Fibroblast of skin of scalp (primary cell): ENCODE measurements at places on chromosomes 5 and 9.

DNA sequence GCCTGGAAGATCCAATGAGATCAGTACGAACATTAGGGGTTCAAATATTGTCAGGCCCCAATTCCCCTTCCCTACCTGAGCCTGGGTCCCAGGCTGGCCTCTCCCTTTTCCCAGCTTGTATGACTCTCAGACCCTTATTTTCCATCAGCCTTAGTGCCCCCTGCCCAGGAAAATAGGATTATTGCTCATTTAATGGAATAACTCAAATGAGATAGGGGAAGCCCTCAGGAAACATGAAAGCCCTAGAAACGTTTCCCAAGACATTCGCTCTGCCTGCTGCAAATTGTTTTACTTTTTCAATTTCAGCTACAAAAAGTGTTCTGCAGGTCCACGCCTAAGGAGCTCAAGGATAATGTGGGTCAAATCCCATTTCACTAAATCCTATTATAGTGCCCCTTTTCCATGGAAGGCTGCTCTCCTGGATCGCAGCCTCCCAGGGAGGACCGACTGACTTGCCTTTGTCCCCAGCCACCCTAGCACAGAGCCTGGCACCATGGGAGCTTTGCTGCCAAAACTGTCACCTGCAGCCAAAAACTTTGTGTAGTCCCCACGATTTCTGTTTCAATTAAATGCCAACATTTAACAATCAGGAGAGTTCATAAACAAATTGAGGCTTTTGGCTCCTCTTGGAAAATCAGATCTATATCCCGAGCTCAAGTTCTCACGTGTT lies 46.9 kb downstream of the THOC3 start:
- DNase-seq: no peak

DNA sequence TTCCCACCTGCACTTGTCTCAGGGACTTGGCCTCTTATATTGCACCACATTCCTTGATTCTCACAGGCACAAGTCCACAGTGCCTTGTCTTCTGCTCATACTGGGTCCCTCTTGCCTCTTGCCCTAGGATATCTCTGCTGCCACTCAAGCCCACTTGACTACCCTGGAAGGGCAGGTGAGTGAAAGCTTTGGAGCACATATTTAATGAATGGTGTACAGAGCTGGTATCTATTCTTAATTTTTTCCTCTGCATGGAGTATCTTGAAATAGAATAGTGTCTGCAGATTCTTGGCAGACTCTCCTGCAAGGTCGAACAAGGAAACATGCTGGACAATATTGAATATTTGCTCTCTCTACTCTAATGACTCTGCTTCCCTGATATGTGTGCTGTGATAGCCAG lies 1248.0 kb downstream of the MAT2B start:
- no peak for DNase-seq

DNA sequence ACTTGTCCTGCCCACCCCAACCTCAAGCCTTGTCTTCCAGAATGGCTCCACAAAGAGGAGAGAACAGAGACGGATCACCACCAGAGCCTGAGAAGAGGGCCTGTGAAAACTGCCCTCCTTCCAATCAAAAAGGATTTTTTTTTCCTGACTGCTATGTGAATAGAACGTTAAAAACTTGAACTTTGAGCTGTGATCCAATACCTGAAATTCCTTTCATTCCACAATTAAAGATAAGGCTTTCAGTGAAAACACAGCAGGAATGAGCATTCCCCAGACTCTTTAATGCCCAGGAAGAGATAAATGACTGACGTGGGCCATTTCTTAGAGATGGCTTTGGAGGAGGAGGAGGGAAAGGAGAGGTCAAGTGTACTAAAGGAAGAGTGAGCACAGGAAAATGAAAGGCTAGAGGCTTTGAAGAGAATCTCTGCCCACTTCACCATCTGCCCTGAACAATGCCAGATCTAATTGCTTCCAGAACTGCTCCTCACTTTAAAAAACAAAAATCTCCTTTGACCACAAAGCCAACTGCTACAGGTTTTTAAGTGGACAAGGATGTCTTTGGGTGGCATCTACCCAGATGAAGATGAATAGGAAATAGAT lies 177.9 kb upstream of the MAP3K1 start:
- DNase-seq: peak; percentile 40

- no peak for DNase-seq
These were observed 796 bp downstream of the TRIM52 start for GRCh38 chr5:181259974-181260719.

DNA sequence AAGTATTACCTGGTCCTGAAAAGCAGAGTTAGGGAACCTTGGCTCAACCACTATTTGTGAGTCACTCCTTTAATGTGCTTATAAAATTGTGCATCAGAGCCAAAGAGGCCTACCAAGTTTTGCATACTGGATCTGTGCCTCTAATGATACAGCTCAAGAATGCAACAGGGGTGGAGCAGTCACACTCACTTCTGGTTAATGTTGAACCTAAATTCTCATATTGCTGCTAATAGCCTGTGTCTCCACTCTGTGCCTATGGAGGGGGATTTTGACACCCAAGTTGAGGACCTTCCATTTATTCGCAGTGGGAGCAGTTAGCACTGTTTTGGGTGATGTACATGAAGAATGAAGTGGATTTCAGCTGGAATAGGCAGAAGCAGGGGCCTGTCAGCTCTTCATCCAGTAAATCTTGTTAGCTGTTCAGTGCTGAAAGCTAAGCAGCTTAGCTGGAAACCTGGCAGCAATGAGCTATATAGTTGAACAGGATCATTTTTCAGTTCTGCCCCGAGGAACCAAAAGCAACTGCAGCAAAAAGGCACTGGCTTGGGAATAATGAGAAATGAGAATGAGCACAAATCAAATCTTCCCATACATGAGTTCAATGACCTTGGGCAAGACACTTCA lies 9.7 kb downstream of the SH3TC2 start:
- no peak for DNase-seq
